ENCODE measurements at places on chromosomes 3 and 15.

GRCh38 chr15:96087180-96087884 lies 243.2 kb upstream of the NR2F2 start:
- peak; percentile 62 for DNase-seq

GRCh38 chr3:140447136-140447535 lies 230.7 kb upstream of the TRIM42 start:
- no peak for DNase-seq

GRCh38 chr15:98776607-98777281 lies 128.4 kb downstream of the IGF1R start:
- DNase-seq = peak; percentile 45

DNA sequence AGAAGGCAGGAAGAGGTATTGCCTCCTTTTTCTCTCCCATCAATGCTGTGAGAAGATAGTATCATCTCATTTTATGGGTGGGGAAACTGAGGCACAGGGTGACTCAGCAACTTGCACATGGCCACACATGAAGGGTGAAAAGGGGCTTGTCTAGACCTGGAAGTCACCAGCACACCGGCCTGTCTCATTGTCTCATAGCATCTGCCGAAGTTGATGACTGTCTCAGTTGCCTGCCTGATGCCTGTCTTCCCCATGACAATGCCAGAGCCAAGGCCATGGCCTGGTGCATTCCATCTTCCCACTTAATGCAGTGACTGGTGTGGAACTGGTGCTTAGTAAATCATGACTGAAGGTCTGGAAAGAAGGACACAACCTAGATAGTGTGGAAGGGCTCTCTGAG lies 27.9 kb upstream of the PRR23E start:
- no peak for DNase-seq

Measured in iPS-NIHi11 (cell line).